ENCODE measurements at places on chromosomes 3 and 15.

DNA sequence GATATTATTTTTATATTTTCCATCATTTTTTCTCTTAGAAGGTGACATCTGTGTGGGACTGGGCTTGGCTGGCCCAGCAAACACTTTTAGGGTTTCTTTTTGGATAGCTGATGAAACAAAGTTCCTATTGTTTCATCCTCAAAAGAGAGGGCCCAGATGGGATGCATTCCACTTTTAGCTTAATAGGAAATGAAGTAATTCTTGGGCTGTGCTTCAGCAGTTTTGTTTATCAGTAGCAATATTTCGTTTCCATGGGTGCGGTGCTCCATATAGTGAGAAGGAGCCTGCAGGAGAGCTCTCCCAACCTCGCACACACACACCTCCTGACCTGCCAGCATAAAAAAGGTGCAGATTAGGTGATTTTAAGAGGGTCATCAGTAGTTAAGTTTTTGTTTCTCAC, 147.5 kb downstream of the AKAP13 start:
- DNase-seq: no peak

- no peak for DNase-seq
These were observed 16.8 kb downstream of the UBE3A start for GRCh38 chr15:25422021-25422420.

GRCh38 chr15:94070356-94071295, 160.7 kb upstream of the MCTP2 start:
- DNase-seq: peak; percentile 41

DNA sequence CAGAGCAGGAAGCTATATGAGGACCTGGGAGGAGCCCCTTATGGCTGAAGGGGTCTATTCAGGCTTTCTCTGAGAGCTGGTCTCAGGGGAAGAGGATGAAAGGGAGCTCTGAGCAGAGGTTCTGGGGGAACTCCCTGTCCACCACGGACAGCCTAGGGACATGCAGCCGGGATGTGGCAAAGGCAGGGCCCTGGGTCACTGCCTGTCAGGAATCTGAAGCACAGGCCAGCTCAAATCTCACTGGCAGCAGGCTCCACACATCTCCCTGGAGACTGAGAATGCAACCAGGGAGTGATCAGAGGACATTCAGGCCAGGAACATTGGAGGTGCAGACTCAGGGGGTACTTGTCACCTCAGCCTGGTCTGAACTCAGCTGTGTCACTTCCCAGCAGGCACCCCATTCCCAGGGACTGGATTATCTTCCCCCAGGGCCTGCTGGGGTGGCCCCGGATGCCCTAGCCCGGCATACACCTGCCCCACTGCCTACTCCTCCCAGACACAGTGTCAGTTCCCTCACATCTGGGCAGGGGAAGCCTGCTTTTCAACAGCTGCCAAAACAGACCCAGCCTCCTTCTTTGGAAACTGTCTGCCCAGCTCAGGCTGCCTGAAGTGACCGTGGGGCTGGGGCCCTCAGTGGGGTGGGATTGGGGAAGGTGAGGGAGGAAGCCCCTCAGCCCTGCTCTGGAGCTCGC, 18.3 kb upstream of the SEMA3F start:
- DNase-seq: no peak

- no peak for DNase-seq
These were observed 5.0 kb upstream of the CCR9 start for GRCh38 chr3:45881078-45882022.

DNA sequence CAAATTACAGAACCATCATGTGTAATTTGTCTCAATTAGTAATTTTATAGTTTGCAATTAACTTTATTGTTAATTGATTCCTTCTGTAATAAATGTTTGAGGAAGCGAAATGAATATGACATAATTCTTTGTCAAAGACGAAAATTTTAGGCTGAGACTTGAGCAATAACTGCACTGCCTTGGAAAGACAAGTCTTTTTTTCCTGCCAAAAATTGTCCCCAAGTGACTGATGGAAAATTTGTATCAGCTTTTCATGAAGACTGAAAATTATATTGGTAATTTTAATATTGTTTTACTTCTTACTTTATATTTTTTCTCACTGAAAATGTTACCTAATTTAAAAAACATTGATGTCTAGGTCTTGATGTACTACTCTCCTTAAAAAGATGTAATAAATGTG, 622.6 kb downstream of the NLGN1 start:
- DNase-seq: no peak

GRCh38 chr3:112745567-112746248, 101.0 kb downstream of the CD200R1L start:
- DNase-seq: no peak

DNA sequence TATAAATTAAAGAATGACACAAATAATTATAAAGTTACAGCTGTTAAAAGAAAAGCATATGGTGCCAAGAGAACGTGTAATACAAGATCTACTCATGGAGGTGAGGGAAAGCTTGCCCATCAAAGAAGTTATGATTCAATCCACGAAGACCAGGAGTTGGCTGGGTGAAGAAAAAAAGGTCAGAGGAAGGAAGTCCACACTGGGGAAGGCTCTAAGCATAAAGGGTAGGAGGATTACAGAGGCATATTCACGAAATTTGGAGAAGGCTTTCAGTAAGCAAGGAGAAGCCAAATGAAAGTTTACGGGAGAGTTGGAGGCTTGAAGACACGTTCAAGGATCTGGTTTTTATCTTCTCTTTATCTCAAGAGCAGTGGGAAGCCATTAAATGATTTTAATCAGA, 1.8 kb upstream of the TGFBR2 start:
- DNase-seq: no peak

- no peak for DNase-seq
These were observed 17.8 kb downstream of the SMAD3 start for GRCh38 chr15:67083135-67083762.

DNA sequence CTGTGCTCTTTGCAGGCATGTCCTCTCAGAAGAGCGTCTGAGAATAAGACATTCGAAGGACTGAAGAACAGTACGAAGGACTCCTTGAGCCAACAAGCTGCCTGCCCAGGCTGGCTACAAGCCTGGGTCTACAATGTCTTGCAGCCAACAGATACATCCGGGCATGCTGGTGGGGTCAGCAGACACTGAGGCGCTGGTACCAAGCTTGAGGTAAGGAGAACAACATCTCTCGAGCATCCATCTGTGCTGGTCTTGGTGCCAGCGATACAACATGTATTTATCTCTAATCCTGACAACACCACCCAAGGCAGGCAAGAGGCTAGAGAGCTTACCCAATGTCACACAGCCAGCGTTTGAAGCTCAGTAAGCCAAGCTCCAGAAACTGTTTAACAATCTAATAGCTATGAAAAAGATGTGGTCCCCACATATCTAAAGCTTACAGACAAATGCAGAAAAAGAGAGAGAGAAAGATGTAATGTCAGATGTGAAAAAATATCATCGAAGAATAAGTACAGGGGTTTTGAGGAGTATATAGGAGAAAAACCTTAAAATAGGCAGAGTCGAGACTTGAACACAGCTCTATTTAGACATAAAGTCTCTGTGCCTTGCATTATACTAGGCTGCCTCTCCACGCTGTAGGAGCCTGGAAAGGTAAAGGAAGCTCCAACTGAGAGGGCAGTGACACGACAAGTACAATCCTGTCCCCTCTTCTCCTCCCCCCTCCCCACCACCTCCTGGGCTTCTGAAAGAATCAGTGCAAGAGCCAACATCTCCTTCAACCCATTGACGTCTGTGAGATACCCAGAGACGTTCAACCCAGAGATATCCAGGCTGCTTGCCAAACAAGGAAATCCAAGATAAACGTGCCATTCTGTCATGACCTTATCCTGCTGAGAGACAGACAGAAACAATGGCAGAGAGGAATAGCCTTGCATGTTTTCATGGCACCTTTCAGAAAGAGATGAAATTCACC, 39.4 kb downstream of the WWTR1 start:
- no peak for DNase-seq

GRCh38 chr3:190064112-190064511, 56.6 kb downstream of the P3H2 start:
- no peak for DNase-seq

- no peak for DNase-seq
These were observed 72.7 kb downstream of the MB21D2 start for GRCh38 chr3:192844836-192845525.

- no peak for DNase-seq
These were observed 132.4 kb upstream of the C2CD4B start for GRCh38 chr15:62297522-62297921.

DNA sequence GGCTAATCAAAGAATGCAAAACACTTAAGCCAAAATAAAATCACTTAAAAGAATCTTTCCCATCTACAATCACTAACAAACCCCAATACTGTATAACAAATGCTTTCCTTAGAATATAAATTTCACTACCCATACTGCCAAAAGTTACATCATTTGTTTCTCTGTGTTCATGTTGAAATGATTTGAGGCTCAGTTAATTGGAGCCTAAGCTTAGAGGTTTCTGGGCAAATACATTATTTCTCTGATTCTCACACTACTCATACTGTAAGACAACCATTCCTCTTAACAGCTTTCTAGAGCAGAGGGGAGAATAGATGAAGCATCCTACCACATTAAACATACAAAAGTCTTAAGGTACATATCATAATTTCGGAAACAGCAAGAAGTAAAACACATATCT, 2.1 kb downstream of the RIOX2 start:
- no peak for DNase-seq

- DNase-seq: peak; percentile 34
These were observed at the start of gene PARP15 for GRCh38 chr3:122577409-122578031. Gene PARP15, plus strand, starts transcription at chr3:122577650. Its CDS starts 18 bp downstream, at chr3:122577668.

GRCh38 chr3:195095704-195096036, 175.3 kb downstream of the XXYLT1 start:
- no peak for DNase-seq

GRCh38 chr3:131796558-131797198, 238.1 kb downstream of the CPNE4 start:
- DNase-seq: no peak

DNA sequence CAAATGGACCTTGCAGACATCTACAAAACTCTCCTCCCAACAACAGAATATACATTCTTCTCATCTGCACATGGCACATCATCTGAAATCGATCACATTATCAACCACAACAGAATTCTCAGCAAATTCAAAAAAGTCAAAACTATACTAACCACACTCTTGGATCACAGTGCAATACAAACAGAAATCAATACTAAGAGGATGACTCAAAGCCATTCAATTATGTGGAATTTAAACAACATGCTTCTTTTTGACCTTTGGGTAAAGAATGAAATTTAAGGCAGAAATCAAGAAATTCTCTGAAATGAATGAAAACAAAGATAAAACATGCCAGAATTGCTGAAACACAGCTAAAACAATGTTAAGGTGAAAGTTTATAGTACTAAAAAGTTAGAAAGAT, 358.1 kb downstream of the NSUN3 start:
- no peak for DNase-seq

DNA sequence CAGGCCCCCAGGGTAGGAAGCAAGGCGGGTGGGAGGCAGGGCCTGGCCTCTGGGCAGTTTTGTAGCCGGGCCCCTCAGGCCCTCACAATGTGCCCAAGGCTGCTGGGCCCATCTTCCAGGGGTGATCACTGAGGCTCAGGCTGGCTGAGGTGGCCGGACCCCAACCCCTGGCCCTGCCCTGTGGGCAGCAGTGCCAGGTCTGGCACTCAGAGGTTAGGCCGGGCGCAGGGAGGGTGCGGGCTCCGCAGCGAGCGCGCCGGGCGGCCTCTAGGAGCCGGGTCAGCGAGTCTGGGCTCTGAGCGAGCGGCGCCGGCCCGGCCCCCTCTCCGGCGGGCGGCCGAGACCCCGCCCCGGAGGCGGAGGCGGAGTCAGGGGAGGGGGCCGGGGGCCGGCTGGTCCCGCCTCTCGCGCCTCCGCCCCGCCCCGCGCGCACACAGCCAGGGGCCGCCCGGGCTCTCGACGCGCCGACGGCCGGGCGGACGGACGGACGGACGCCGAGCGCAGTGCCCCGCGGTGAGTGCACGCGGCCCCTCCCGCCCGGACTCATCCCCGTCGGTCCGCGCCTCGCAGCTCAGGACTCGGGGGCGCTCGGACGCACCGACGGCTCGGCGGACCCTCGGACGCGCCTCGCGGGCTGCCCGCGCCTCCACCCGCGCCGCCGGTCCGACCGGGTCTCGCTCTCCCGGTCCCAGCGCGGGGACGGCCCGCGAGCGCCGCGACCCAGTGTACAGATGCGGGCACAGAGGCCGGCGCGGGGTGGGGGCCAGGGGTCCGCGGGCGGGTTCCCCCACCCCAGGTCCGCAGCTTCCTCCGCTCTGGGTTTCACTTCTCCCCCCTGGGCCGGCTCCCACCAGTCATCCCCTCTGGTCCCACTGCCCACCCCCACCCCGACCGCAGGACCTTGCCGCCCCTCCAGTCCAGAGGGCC, at the start of gene FBLN2:
Gene FBLN2, plus strand, starts transcription at position 430 of the 927 bp plus-strand sequence. CDS start 21,231 bp downstream, outside the sequence.
- no peak for DNase-seq

DNA sequence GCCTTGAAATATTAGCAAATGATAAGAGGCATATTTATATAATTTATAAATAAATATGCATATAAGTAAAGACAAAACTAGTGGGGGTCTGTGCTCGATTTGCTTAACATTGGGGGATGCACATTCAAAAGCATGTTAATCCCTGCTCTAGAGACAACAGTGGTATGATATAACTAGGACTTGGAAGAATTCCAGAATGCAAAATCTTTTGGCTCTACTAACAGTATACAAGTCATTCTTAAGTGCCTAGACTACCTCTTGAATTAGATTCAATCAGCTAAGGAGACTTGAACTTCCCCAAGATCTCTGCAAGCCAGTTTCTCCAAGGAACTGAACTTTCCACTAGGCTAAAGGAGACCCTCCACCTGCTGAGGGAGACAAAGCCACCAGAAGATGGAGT, 282.7 kb upstream of the RORA start:
- DNase-seq: no peak

GRCh38 chr3:172680684-172681083, 30.2 kb downstream of the NCEH1 start:
- no peak for DNase-seq

DNA sequence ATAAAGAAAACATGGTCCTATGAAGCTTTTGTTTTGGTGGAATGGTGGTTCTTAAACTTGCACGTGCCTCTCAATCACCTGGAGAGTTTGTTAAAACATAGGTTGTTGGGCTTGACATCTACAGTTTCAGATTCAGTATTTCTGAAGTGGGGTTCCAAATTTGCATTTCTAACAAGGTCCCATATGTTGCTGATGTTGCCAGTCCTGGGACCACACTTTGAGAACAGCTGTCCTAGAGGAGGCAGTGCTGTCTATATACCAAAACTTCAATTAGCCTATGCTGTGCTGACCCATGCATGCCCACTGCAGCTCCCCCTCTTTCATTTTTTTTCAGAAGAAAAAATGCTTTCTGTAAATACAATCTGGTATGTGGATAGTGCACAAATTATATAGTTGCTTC, 31.3 kb downstream of the ALCAM start:
- no peak for DNase-seq

DNA sequence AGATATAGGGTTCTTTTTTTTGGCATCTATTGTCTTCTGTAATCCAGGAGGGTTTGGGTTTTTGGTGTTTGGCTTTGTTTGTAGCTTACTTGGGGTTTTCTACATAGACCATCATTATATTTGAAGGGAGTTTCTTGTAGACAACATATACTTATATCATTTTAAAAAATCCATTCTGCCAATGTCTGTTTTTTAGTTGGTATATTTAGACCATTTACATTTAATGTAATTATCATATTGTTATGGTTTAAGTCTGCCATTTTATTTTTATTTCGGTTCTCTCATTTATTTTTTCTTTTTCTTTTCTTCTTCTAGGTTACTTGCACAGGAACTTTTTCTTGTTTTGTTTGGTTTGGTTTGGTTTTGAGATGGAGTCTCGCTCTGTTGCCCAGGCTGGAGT, 5.5 kb upstream of the MGLL start:
- no peak for DNase-seq

- DNase-seq: no peak
These were observed 977.1 kb downstream of the DIPK2A start for GRCh38 chr3:144948711-144949110.

All from left colon (tissue), 2 donors.